PC-9 (cell line): ENCODE measurements at places on chromosomes 2 and 18. TPM values are rescaled to one million over a fixed set of nuclear protein-coding genes. Genes with fewer than 3 reads are reported as not detected.

- DNase-seq, result no peak
Measured at GRCh38 chr18:46622999-46623398, 34.0 kb downstream of the LOXHD1 start.

DNA sequence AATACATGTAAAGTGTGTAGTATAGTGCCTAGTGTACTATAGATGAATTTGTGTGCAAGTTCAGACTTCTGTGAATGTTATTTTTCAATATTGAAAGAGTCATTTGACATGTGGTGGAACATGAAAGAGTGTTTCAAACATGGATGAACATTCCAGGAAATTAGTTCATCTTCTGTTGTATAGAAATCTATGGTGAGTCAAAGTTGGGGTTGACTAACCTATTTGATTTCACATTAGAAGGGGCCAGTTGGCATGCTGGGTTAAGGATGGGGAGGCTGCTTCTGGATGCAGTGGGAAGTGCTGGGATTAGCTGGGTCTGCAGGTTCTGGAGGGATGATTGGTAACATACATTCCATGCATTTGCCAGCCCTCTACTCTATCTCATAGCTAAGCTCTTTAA is 50.6 kb downstream of the LYPD6B start:
- DNase-seq, result no peak

Gene ADAM23
- 8.9 and 12.0 TPM in 2 replicates for total RNA-seq

Gene NR4A2
- total RNA-seq, result 2.3 and 3.0 TPM in 2 replicates

Gene KCNS3
- total RNA-seq, result 28.8 and 34.9 TPM in 2 replicates
